ENCODE measurements at places on chromosomes 3 and 15.
A peak's percentile ranks its signal among the peaks of the same experiment; 100 is the strongest.

DNA sequence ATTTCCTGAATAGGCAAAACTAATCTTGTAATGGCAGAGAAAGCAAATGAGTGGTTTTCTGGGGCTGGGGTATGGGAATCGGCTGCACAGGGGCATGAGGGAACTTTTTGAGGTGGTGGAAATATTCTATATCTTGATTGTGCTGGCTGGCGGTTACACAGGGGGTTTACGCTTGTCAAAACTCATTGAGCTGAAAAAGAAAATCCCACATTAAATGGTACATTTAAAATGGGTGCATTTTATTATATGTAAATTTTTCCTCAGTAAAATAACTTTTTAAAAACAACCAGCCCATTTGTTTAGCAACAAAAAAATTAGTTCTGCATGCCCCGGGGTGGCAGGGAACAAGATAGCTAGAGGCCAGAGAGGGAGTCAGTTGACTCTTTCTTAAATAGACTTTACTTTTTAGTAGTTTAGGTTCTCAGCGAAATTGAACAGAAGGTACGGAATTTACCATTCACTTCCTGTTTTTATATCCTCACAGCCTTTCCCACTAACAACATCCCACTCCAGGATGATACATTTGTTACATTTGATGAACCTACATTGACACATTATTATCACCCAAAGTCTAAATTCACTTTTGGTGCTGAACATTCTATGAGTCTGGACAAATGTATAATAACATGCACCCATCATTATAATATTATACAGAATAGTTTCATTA, 41.2 kb upstream of the BCL2A1 start:
- no peak for DNase-seq

DNA sequence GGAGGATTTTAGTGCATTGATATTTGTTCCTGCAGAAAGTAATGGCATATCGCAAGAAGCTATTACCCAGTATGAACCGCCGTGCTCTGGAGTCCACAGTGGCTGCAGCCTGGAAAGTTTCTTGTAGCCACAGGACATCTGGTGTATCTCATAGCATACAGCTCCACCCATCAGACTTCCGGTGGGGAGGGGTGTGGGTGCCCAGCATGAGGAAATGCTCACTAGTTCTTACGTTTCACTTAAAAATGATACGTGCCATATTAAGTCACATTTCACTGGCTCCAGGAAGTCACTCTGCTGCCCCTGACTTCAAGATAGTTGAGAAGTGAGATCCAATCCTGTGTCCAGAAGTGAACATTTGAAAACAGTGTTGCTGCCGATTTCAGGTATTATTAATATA, 990.4 kb downstream of the GBE1 start:
- DNase-seq = no peak

- DNase-seq = no peak
Measured at GRCh38 chr3:121223116-121223515, 315.1 kb downstream of the STXBP5L start.

DNA sequence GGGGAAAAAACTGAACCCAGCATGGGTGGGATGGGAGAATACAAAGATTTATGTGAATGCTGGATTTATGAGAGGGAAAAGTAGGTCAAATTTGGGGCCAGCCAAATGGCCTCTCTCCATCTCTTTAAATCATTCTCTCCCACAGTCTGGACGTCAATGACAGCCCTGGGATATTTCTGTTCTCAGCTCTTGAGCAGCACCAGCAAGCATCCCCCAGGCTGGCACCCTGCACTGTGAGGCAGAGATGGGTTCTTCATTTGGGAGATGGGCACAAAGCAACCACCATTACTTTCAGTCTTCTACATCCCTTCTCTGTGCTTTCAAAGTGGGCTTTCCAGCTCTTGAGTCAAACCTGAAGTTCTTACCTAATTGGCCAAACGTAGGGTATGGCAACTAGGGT, 321.0 kb downstream of the NTRK3 start:
- DNase-seq = no peak

- DNase-seq = no peak
Measured at GRCh38 chr15:85723960-85724945, 70.5 kb downstream of the KLHL25 start.

DNA sequence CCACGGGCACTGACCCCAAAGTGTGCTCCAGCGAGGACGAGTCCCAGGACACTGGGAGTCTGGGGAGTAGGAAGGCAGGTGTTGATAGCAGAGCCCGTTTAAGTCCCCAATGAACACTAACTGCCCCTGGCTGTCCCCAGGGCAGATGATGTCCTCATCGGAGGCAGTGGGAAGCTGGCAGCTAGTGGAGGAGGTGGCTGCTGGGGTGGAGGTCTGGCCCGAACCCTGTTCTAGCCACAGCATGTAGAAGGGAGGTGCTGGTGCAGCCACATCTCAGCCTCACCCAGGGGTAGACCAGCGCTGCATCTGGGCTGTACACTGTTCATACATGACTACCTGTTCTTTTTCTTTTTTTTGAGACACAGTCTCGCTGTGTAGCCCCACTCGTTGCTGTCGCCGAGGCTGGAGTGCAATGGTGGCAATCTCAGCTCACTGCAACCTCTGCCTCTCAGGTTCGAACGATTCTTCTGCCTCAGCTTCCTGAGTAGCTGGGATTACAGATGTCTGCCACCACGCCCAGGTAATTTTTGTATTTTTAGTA, 51.8 kb downstream of the KLF13 start:
- DNase-seq = no peak

DNA sequence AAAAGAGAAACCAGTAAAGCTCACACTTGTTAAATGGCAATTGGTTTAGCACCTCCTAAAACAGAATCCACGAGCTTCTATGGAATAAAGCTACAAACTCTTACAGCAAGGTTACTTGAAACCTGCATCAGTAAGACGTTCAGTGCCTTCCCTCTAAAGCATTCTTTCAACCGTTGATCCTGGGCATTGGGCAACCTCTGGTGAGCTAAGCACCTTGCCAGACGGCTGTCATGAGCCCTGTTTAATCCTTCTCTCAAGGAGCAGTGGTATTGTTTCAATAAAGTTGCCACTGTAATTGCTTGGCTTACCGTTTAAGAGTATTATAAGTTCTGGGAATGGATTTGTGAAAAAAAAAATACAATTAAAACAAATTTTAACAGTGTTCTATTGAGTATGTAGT, 75.0 kb downstream of the COL8A1 start:
- DNase-seq = no peak

DNA sequence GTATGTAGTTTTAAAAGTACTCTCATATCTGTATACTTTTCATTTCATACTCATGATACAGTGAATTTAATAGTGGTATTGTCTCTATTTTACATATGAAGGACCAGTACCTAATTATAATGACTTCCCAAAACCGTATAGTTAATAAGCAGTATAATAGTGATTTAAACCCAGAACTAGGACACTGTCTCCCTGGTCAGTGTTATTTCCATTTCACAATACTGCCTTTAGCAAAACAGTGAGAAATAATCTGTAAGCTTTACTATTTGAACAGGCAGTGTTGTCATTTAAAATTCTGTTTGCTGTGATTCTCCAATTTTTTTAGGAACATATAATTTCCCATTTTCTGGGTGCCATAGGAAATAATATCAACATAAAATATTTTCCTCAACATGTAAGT, 116.2 kb downstream of the TCF12 start:
- DNase-seq = no peak

DNA sequence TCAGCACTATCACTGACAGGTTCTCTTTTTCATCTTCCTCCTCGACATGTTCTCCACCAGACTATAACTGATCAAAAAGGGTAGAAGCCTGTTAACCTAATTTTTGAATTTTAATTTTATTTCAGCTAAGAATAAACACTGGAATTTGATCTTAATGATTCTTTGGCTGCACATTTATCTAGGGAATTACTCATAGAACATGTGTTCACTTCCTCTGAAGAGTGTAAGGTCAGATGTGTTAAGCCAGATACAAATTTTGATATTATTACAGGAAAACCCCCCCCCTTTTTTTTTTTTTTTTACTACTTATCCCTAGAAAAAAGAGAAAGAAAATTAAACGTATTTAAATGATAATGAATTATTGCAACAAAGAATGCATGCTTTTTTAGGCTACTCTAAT, 15.0 kb downstream of the DCBLD2 start:
- DNase-seq = no peak

DNA sequence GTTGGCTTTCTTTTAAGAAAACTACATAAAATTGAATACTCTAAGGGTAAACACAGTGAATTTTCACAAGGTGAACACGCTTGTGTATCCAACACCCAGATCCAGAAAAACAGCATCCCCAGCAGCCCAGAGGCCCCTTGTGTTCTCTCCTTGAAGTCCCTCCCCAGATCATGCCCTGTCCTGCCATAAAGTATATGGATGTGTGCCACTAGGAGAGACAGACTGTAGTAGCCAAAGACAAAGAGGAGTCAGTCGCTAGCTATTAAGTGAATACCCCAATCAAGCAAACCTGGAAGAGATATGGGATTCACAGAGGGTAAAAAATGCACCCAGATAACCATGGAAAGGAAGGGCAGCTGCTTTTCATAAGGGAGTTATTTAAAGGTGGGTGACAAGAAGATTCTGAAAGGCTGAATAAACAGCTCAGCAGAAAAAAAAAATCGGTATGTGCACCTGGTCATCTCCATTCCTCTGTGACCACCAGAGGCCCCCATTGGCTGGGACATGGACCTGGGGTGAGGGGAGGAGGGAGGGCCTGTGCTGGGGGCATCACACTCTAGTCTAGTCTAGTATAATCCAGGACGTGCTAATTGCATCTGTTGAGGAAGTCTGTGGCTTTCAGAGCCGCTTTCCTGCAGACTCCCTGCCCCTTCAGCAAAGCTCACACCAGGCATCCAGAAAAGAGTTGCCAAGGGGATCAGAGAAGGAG, 167.3 kb upstream of the NDN start:
- DNase-seq = no peak

DNA sequence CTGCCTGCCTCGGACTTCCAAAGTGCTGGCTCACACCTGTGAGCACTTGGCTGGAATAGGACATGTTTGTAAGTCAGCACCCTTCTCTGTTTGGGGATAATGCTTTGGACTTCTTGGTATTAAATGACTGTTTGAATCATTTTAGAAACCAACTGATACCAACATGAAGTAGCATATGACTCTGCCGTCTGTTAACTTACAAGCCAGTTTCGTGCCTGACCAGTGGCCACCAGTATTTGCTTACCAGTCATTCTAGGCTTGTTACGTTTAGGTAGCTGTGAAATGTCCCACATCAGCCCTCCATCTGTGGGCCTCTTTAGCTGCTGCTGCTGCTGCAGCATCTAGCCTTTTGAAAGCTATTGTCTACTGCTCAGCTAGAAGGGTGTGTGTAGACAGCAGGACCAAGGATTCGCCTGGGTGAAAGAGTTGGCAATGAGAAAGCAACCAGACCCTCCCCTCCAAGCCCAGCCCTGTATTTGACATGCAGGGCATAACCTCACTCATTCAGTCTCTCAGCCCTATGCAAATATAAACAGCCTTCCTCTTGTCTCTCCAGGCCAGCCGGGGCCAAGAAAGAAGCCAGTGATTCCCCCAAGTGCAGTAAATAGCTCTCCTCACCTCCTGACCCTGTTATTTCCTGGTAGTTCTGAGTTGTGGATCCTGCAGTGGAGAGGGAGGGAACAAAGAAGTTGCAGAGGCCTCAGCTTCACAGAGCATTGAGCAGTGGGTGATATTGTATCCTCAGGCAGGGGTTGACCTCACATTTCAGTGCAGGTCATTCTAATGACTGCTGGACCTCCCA, 51.0 kb downstream of the NKIRAS1 start:
- no peak for DNase-seq

- peak; percentile 49 for DNase-seq
Measured at GRCh38 chr3:138348754-138349739, 668 bp downstream of the MRAS start.

DNA sequence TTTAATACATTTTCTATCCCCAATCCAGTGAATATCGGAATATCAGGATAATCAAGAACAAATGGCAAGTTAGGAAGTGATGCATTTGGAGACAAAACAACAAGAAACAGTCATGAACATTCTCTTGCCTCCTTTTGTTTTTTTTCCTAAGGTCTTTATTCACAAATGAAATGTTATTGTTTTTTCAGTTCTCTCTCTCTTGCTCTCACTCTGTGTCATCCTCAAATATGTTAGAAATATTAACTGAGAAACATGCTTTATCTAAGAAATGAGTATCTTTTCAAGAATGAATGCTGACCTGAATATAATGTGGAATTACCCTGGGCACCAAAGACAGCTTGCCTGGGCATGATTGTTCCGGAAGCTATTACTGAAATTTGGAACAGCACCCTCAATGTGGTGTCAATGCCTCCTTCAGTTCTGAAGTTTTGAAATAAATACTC, 51.3 kb downstream of the RBMS3 start:
- no peak for DNase-seq

- DNase-seq = no peak
Measured at GRCh38 chr15:39125226-39125625, 455.7 kb upstream of the THBS1 start.

DNA sequence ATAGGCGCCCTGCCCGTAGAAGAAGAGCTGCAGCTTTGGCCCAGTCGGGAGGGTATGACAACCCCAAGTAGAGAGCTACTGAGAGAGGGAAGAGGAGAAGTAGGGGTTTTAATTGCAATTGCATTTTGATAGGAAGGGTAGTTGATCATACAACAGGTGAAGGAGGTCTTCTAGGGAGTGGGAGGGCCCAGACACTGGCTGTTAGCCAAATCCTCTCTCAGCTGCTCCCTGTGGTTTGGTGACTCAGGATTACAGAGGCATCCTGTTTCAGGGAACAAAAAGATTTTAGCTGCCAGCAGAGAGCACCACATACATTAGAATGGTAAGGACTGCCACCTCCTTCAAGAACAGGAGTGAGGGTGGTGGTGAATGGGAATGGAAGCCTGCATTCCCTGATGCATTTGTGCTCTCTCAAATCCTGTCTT, 408.9 kb upstream of the THBS1 start:
- DNase-seq = peak; percentile 32

Data from frontal cortex (tissue), 4 donors.